ENCODE measurements at places on chromosomes 4 and X.
A peak's percentile ranks its signal among the peaks of the same experiment; 100 is the strongest.

DNA sequence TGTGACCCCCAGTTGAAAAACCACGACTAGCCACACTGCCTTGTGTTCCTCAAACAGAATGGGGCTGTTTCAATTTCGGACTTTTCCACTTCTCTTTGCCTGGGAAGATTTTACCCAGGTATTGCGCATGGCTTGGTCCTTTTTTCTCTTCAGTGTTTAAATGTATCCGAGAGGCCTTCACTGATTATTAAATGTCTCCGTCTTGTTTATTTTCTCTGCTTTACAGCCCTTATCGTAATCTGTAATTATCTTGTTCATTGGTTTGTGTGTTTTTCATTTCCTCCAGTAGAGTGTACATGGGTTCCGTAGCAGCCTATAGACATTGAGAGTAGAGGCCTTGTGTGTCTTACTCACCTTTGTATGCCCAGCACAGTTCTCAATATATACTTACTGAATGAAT is 2.4 kb downstream of the MOSPD2 start:
- DNase-seq = no peak

- DNase-seq = no peak
These were observed 171.3 kb downstream of the BTC start for GRCh38 chr4:74623041-74623440.

DNA sequence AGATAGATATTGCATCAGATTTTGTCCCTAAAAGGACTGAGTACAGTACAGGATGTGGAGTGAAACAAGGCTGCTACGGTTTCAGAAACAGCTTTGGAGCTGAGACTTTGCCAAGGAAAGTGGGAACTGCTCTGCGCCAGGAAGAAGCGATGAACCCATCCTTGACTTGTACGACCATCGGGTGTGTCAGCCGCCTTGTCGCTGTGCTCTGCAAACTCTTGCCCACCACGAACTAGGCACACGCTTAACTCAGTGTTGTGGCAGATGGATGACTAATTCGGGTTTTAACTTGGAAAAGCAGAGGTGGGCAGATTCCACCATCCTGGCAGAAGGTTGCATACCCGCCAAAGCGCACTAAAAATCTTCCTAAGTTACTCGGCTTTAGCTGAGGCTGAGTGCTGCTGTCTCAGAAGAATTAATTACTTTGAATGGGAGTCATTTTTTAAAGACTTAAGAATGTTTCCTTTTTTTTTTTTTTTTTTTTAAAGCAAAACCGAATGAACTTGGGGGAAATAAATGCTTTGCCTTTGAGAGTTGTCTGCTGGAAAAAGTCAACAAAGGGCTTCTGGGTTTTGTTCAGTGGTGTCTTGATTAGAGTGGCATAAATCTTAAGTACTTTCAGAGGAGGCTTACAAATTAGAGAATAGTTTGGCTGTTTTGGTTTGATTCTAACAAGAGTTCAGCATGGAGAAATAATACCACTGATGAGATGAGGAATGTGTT is 69.5 kb downstream of the SHROOM2 start:
- DNase-seq = no peak

DNA sequence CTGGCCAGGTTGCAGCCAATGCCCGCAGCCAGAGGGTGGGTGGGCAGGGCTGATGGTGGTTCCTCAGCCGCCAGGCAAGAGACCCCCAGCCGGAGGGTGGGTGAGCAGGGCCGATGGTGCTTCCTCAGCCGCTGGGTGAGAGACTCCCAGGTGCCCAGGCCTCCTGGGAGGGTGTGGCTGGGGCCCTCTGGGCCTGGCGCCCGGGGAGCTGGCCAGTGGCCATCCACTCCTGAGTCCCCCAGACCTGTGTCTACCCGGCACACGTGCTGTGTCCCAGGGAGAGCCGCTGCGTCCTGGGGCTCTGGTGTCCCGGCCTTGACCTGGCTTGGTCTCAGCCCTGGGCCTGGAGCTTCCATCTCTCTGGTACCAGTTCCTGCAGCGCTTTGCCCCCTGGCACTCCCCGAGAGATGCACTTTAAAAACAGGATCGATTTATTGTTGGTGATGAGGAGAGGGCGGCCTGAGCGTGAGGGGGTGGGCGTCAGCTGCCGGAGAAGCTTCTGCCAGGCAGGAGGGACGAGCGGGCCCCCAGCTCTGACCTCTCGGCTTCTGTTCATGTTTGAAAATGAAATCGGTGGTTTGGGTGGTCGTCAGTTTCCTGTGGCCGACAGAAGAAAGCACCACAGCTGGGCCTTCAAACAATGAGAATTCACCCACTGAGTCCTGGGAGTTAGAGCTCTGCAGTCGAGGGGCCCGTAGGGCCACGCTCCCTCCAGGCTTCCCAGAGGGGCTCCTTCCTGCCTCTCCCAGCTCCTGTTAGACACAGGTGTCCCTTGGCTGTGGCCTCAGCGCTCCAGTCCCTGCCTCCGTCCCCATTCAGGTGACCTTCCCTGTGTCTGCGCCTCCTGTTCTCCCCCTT is 6.5 kb downstream of the DOK7 start:
- no peak for DNase-seq

DNA sequence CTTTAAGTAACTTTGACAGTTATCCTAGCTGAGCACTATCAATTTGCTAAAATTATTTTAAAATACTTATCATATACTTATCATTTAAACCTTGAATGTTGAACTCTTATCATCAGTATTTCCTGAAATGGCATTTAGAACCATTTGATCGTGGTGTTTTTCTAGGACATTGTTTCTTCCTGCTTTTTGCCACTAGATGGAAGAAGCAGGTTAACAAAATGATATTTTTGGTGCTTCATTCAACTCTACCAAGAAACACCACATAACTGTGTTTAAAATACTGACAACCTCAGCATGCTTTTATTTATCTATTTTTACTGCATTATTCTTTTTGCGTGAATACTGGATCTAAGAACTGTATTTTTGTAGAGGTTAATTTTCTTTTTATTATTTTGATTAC is 44.6 kb downstream of the C4orf33 start:
- no peak for DNase-seq

DNA sequence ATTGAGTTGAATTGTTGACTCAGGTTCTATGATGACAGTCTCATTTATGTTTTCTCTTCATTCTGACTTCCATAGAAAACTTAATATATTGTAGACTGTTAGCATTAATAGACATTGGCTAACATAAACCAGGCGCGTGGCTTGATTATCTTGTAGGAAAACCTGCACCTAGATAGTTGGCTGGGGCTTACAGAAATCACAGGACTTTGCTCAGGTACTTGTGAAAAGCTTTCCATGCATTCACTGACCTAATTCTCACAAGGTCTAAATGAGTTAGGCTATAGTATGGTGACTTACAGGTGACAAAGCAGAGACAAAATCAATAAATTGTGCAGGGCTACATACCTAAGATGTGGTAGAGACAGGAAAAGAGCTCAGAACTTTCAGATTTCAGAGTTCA is 212.8 kb downstream of the GPAT3 start:
- no peak for DNase-seq

DNA sequence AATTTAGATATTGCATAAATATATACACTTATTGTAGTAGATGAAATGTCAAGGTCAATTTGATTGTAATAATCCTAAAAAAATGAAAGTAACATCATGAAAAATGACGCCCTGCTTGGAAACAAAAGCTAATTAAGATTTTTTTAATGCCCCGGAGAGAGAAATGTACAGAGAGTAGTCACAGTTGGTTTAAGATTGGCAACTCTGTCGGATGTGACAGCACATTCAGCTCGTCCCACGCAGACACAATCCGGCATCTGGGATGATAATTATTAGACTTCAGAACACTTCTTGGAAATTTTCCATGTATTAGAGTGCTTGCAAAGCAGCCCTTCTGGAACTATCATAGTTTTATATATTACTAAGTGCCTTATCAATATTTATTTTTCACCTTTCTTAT is 478.0 kb downstream of the PDHA2 start:
- no peak for DNase-seq

DNA sequence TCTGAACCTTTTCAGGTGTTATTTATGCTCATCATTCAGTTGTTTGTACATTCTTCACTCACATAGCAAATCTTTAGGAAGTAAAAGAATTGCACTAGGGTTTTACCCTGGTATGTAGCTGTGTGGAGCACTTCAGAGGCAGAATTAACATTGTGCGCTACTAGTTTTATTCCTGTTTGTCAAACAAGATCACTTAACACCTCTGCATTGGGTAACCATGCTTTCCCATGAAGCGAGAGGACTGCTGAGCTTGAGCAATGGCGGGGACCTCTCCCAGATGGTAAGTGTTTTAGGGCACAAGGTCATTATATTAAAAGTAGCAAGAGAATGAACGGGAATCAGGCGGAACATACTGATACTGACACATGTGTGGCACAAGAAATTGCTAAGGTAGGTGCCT is 59.2 kb downstream of the SHROOM3 start:
- DNase-seq = no peak

GRCh38 chr4:84644087-84644486 is 61.2 kb downstream of the CDS1 start:
- DNase-seq = no peak

GRCh38 chrX:49761481-49761880 is 65.7 kb upstream of the PAGE1 start:
- no peak for DNase-seq

DNA sequence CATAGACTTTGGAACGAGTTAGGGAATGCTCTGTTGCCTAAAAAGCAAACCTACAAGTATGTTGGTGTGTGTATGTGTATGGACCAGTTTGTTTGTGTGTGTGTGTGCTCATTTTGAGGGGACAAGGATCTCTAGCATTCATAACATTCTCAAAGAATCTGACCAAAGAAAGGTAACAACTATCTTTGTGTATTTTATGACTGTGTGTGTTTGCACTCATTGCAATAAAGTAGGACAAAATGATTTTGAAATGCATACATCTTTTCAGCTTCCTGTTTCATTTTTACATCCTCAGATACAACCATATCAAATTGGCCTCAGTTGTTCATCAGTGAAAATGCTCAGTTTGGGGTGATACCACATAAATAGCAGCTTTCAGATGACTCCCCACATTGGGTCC is 8.3 kb upstream of the XK start:
- no peak for DNase-seq

DNA sequence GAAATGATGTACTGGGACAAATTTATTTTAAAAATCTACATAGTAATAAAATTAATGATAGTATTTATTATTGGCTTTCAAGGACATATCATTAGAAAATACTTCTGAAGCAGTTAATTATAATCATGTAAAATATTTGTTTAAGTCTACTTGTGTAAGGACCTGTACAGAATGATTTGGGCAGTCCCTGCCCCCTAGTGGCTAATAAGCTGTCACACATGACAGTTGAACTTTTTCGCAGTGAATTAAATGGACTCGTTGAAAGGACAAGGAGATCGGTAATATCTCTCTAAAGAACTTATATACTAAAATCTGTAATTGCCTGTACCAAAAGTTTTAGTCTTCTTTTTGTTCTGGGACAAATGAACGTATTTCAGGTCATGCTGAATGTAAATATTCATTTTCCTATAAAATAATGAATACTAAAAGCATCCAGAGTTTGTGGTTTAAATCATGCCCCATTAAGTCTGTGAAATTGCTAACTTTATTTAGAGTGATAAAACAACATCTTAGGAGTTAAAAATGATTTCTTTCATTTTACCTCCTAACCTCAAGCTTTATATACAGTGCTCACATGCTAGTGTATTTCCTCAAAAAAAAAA is 13.6 kb downstream of the EXOC1 start:
- no peak for DNase-seq

DNA sequence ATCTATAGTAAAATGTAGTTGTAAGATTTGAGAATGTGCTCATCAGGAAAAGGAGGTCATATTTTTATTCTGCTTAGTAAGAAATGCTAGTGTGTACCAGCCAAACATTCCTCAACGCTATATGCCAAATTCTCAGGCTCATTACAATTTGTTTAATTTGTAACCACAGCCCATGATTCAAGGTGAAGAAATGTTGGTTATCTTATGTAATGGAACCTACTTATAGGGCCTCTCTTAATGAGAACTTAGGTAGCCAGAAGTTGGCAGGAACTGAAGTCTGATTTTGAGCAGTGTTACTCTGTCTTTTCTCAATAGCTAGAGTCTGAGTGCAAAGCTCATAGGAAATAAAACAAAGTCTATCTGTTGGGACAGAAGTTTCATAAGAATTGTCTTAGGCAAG is 595.0 kb downstream of the GLUD2 start:
- no peak for DNase-seq

DNA sequence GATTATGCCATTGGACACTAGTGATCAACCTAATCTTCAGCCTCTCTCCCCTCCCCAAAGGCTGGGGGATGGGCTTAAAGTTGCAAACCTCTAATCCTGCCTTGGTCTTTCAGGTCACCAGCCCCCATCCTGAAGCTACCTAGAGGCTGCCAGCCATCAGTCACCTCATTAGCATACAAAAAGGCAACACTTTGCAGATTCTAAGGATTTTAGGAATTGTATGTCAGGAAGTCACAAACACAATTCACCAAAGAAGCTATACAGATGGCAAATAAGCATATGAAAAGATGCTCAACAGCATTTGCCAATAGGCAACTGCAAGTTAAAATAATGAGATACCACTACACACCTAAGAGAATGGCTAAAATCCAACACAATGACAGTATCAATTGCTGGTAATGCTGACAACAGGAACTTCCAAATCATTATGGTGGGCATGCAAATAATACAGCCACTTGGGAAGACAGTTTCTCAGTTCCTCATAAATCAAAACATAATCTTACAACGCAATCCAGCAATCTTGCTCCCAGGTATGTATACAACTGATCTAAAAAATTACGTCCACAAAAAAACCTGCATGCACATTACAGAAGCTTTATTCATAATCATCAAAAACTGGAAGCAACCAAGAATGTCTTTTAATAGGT is 9.0 kb upstream of the PIM2 start:
- no peak for DNase-seq

- peak; percentile 21 for DNase-seq
These were observed 17.1 kb downstream of the PSAPL1 start for GRCh38 chr4:7417639-7418038.

DNA sequence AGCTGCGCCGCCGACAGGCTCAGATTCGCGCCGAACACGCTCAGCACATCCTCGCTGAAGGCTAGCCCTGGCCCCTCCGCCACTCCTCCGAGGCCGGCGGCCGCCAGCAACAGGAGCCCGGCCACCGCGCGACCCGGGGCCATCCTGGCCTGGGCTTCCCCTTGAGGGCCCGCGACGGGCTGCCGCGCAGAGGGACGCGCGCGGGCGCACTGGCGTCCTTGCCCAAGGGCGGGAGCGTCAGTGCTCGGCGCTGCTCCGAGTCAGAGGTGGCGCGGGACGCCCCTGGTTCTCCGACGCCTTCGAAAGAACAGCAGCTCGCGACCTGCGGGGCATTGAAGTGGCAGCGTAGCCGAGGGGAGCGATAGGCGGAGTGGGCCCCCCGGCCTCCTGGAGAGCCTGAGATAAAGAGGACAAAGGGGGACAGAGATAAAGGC is 745 bp downstream of the SLC39A8 start:
- DNase-seq = peak; percentile 77
